Muscle of arm (tissue), 14 donors: ENCODE measurements at places on chromosomes 2 and 18. TPM values are rescaled to one million over a fixed set of nuclear protein-coding genes. Genes with fewer than 3 reads are reported as not detected.

Gene TEKT4
- polyA plus RNA-seq: not detected

Gene CEBPZ
- polyA plus RNA-seq: 44.9 TPM

Gene WDR35
- 8.4 TPM for polyA plus RNA-seq

Gene ABCG5
- not detected for polyA plus RNA-seq

Gene ACTG2
- 3.1 TPM for polyA plus RNA-seq
